ENCODE measurements at places on chromosomes 11 and 22.

DNA sequence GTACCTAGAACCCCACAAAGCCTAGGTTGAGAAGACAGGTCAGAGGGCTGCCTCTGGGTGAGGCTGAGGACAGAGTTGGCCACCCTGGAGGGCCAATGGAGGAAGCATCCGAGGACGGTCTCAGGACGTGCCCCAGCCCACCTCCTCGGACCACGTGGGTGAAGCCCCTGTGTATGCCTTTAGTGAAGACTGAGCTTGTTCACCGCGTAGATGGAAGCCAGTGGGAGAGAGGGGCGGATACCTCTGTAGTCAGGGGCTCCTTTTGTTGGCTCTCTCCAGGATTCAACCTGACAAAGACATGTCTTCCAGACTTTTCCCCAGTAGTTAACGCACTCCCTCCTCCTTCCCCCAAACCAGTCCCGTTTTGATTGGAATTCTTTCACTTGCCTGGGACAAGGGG lies 110.7 kb downstream of the ZBTB16 start:
- DNase-seq, result no peak

DNA sequence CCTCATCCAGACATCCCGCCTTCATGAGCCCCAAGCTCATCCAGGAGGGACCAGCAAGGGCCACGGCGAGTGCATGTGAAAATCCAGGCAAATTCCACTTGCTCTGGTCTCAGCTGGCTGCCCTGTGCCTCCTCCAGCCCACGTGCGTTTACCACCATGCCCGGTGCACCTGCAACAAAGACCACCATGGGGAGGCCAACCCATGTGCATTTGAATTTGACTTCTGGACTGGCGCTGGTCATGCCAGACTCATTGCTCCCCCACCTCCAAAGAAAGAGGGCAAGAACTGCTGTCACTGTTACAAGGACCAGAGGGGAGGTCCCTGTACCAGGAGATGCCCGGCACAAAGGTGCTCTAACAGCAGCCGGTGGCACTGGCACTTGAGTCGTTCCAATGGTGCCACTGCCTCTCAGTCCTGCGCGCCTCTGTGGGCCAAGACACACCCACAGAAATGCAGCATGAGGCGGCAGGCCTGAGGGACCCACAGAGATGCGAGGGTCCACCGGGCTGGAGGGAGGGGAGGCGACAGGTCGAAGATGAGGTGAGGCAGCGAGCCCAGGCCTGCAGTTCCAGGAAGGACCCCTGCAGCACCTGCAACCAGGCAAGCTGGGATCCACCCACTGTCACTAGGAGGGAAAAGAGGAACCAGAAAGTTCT lies 80.3 kb downstream of the PHF21B start:
- DNase-seq, result no peak

- no peak for DNase-seq
These were observed 8.4 kb downstream of the EEF1G start for GRCh38 chr11:62565100-62565802.

- DNase-seq, result no peak
These were observed 1.5 kb downstream of the LSP1 start for GRCh38 chr11:1854132-1854948.

GRCh38 chr11:8642196-8642841 lies 40.1 kb downstream of the TRIM66 start:
- DNase-seq, result no peak

DNA sequence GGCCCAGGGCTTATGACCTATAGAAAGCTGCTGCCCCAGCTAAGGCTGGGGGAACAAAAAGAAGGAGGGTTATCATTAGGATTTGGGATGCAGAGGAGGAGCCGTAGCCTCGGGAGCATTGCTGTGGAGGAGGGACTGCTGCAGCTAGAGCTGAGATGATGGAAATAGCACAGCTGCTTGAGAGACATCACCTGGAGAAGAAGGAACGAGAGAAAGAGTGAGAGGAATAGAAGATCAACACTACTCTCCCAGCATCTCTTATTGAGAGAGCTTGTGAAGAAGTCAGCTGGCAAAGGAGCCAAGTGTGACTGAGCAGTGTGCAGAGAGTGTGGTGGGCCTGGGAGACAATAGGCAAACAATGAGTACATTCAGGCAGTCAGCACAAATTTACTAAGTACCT lies 100.7 kb upstream of the PLET1 start:
- no peak for DNase-seq

- no peak for DNase-seq
These were observed 80.1 kb downstream of the C2CD3 start for GRCh38 chr11:74090701-74091100.

DNA sequence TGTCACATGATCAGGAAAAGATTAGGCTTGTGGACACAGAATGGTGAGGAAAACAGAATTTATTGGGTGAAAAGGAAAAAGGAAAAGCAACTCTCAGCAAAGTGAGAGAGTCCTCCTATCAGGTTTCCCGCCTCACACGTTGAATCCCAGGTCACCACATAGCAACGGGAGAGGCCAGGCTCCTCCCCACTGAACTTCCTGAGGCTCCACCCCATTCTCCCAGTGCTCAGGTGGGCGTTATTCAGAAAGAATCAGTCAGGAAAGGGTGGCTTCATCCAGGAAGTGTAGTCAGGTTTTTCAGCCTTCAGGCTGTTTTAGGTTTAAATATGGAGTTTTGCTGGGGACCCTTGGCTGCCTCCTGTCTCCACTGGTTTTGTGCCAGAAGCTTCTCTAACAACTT lies 66.9 kb downstream of the SPON1 start:
- DNase-seq, result no peak

GRCh38 chr11:95531116-95531515 lies 258.5 kb downstream of the FAM76B start:
- no peak for DNase-seq

- DNase-seq, result no peak
These were observed 15.4 kb downstream of the ARFGAP2 start for GRCh38 chr11:47161134-47161854.

DNA sequence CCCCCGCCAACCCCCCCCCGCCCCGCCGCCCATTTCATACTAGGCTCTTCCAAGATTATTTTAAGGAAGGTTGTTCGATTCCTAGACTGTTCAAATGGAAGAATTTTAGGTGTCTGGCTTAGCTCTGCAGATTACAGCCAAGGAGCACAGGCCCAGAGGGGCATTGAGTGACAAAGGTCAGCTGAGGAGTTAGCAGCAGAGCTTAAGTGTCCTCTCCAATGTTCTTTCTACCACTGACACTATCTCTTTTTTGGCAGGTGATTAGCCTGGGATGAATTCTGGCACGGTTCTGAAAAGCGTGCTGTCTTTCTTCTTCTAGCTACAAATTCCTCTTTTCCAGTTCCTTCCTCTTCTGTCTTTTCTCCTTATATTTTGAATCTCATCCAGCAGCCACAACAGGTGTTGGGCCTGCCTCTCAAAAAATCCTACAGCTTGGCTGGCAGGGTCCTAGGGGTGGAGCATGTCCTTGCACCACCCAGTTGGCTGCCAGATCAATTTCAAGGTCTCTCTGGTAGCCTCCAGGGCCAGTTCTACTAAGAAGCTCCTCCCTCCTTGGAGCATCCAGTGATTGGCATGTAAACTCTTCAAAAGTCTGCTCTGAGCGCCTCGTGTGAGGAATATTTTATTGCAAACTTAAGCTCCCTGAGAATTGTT lies 23.0 kb downstream of the KCNE3 start:
- no peak for DNase-seq

GRCh38 chr22:48070760-48071159 lies 1308.3 kb downstream of the TBC1D22A start:
- DNase-seq, result no peak

GRCh38 chr11:33866936-33867335 lies 24.9 kb downstream of the LMO2 start:
- no peak for DNase-seq
